ENCODE measurements at places on chromosomes 5 and 9. TPM values are rescaled to one million over a fixed set of nuclear protein-coding genes. Genes with fewer than 3 reads are reported as not detected.

NME5 gene
- total RNA-seq: 2.0 TPM

EPB41L4B gene
- total RNA-seq: 1.5 TPM

PCDHA11 gene
- total RNA-seq: not detected

POU5F2 gene
- total RNA-seq: 0.73 TPM

TXN gene
- total RNA-seq: 60.0 TPM

SLC46A2 gene
- 0.16 TPM for total RNA-seq

CNTFR gene
- 1.1 TPM for total RNA-seq

SPACA9 gene
- total RNA-seq: 5.4 TPM

HTR4 gene
- total RNA-seq: 0.70 TPM

LRRC19 gene
- not detected for total RNA-seq

DNAJB5 gene
- 133 TPM for total RNA-seq

DRD1 gene
- total RNA-seq: 0.05 TPM

DDX4 gene
- total RNA-seq: not detected

IFNA17 gene
- not detected for total RNA-seq

MEIKIN gene
- not detected for total RNA-seq

RASGEF1C gene
- total RNA-seq: 0.40 TPM

TCF7 gene
- 2.2 TPM for total RNA-seq

CCDC192 gene
- total RNA-seq: not detected

FGFR4 gene
- 0.40 TPM for total RNA-seq

PCDHGB1 gene
- 12.6 TPM for total RNA-seq

CCDC69 gene
- total RNA-seq: 116 TPM

OSMR gene
- 19.9 TPM for total RNA-seq

PDE6A gene
- total RNA-seq: 0.13 TPM

STOML2 gene
- 95.2 TPM for total RNA-seq

FAM78A gene
- total RNA-seq: 27.2 TPM

ACTBL2 gene
- not detected for total RNA-seq

MLANA gene
- total RNA-seq: not detected

RELL2 gene
- 0.70 TPM for total RNA-seq

PTGER4 gene
- total RNA-seq: 6.1 TPM

FGD3 gene
- total RNA-seq: 2.6 TPM

HTR1A gene
- total RNA-seq: not detected

CATSPER3 gene
- 0.54 TPM for total RNA-seq

SLC22A4 gene
- total RNA-seq: 2.2 TPM

MAML1 gene
- total RNA-seq: 13.2 TPM

FOXD4 gene
- not detected for total RNA-seq
